ENCODE measurements at places on chromosomes 5 and 9. TPM values are rescaled to one million over a fixed set of nuclear protein-coding genes. Genes with fewer than 3 reads are reported as not detected.

SLC25A48 gene
- not detected for total RNA-seq

TAF1L gene
- not detected for total RNA-seq

AMBP gene
- not detected for total RNA-seq

P4HA2 gene
- 5.5 TPM for total RNA-seq

INSL6 gene
- not detected for total RNA-seq

DNA sequence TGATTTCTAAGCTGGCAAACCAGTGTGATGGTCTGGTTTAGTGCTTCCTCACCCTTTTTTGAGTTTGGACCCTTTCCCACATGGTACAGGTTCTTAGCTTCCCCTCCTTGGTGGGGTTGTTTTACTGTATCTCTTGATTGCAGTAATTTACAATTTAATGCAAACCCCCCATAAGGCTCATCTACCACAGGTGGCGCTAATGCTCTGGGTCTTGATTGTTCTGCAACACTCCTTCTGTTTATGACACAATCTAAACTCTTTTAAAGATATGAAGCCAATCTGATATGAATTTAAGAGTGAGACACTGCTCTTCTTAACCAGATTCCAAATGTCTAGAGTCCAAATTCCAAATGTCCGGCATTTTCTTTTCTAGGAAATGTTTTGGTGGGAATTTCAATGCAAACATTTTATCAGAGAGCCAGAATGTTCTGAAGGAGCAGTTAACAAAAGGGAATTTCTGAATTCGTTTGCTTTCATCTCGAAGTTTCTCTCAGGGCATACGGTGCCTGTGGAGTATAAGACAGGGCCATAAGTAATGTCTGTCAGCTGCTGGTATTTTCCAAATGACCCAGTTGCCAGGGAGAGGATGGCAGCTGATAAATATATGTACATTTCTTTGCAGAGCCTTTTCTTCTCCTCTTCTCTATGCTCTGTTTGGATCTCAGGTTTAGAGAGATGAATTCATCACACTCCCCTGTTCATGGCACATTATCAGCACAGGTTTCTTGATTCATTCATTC lies 246.8 kb downstream of the ARHGAP26 start:
- DNase-seq: no peak

- no peak for DNase-seq
These were observed 2.4 kb upstream of the ZSWIM6 start for GRCh38 chr5:61329550-61330128.

DNA sequence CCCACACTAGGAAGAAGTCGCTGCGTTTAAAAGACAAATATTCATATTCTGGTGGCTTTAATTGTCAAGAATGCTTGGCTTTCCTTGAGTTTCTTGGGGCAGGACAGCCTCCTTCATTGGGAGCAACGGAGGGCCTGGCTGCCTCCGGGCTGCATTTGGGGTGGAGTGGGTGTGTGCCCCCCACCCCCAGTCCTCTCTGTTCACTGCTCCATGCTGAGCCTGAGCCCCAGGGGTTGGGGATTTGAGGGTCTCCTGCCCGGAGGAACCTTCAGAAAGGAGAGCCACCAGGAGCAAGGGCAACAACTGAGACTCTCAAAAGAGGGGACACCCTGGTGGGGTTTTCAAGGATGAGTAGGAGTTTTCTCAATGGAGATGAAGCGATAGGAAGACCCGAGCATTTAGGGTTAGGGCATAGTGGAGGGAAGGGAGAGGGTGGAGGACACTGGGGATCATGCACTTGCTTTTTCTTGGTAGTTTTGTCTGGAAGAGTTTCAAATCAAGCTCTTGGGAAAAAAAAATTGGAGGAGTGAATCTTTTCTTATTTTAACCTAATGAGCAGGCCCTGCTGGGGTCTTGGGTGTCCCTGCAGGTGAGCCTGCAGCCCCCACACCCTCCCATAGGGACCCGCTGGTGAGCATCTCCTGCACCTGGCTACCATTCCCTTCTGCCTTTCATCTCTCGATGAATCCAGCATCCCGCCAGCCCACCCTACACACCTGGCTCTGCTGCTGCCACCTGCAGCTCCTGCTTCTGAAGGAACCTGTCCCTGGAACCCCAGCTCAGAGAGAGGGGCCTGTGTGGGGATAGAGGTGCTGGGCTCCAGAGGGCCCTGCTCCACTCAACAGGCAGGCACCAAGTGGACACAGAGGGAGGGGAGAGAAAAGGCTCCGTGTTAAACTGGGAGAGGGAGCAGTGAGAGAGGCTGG lies 4.1 kb downstream of the SLC6A19 start:
- no peak for DNase-seq

- DNase-seq: no peak
These were observed 168.5 kb upstream of the PIK3R1 start for GRCh38 chr5:68047035-68047434.

- no peak for DNase-seq
These were observed 254.2 kb downstream of the DOCK8 start for GRCh38 chr9:468766-469426.

- no peak for DNase-seq
These were observed 41.0 kb downstream of the CCDC192 start for GRCh38 chr5:127744241-127744640.

GRCh38 chr9:22141908-22142307 lies 132.8 kb upstream of the CDKN2B start:
- no peak for DNase-seq
